ENCODE measurements at places on chromosomes 11 and 22.

DNA sequence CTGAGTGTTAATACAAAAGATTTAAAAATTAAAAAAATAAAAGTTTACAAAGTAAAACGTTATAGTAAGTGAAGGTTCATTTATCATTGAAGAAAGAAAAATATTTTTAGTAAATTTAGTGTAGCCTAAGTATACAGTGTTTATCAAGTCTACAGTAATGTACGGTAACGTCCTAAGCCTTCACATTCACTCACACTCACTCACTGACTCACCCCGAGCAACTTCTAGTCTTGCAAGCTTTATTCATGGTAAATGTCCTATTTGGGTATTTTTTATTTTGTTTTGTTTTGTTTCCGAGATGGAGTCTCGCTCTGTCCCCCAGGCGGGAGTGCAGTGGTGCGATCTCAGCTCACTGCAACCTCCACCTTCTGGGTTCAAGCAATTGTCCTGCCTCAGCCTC is 8.8 kb downstream of the CASTOR1 start:
- no peak for DNase-seq

DNA sequence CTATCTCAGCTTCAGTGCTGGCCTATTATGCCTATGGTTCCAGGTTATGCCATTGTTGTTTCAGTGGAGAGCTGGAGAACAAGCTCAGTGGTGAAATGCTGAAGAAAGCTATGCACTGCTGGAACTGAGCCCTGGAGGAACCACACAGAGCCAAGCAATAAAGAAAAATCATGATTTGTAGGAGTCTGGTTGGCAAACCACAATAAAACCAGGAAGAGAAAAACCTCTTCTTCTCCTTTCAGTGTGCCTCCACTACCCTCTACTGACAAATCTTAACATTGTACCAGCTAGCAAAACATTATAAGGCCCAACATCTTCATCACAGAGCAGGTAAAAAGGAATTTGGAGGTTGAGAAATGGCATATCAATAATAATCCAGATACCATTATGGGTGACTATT is 5.3 kb downstream of the OR51F2 start:
- DNase-seq: no peak

GRCh38 chr11:128421577-128422330 is 165.6 kb downstream of the ETS1 start:
- DNase-seq: no peak

DNA sequence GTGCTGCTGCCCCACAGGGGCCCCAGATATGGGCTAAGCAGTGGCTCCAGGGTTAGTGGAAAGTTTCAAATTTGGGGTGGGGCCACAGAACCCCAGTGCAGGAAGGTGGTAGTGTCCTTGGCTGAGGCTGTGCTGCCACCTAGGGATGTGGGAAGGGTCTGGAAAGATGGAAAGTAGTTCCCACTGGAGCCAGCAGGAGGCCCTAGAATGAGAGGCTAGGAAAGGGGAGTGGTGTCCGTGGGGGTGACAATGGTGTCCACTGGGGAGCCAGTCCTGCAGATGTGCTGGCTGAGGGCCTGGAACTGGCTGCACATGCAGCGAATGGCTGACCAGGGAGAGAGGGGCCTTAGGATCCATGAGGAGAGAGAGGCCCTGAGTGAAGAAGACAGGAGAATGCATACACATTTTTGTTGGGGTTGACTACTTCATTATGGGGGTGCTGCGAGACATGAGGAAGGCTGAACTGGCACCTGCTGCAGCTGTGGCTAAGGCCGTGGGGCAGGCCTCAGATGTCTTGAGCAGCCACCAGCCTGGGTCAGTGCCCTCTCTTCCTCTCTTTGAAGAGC is 21.1 kb downstream of the RFPL3 start:
- no peak for DNase-seq

DNA sequence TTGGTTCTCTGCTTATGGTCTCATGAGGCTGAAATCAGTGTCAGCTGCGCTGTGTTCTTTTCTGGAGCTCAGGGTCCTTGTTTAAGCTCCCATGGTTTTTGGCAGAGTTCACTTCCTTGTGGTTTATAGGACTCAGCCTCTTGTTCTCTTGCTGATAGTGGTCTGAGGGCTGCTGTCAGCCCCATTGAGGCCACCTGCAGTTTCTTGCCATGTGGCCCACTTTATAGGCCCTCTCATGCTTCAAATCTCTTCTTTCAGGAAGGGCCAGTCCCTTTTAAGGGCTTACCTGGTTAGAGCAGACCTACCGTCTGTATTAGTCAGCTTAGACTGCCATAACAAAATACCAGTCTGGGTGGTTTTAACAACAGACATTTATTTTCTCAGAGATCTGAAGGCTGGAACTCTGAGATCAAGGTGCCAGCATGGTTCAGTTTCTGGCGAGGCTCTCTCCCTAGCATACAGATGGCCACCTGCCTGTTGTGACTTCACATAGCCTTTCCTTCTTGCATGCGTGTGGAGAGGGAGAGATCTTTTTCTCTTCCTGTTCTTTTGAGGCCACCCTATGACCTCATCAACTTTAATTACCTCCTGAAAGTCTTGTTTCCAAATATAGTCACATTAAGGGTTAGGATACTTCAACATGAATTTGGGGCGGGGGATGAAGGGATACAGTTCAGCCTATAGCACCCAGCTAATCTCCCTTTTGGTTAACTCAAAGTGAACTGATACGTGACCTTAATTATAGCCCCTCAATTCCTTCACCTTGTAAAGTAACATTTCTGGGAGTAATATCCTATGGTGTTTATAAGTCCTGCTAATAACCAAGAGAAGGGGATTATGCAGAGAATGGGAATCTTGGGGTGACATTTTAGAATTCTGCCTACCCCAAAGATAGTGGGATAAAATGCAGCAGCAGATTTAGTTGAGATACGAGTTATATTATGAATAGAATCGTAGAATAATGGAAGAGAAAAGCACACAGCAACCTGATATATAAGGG is 131.8 kb downstream of the UVRAG start:
- no peak for DNase-seq

GRCh38 chr11:57523419-57523818 is 7.1 kb downstream of the TIMM10 start:
- no peak for DNase-seq

DNA sequence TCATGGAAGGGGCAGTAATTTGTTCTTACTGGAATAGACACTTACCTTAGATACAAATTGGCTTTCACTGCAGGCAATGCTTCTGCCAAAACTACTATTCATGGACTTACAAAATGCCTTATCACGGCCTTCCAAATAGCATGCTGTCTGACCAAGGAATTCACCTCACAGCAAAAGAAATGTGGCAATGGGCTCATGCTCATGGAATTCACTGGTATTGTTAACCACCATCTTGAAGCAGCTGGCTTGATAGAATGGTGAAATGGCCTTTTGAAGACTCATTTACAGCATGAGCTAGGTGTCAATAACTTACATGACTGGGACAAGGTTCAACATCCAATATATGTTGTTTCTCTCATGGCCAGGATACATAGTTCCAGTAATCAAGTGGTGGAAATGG is 21.9 kb downstream of the OR5B21 start:
- DNase-seq: no peak

All from activated CD4-positive, alpha-beta T cell treated with anti-CD3 and anti-CD28 coated beads for 24 hours (primary cell).